ENCODE measurements at places on chromosomes 7 and 10.
A peak's percentile ranks its signal among the peaks of the same experiment; 100 is the strongest.

GRCh38 chr10:130751106-130751840 is 560.2 kb downstream of the TCERG1L start:
- H3K27me3 ChIP-seq = no peaks in the 10 kb centered on the region
- H3K27ac ChIP-seq = no peak overlapping the region
- H3K4me1 ChIP-seq = no peaks in the 10 kb centered on the region

DNA sequence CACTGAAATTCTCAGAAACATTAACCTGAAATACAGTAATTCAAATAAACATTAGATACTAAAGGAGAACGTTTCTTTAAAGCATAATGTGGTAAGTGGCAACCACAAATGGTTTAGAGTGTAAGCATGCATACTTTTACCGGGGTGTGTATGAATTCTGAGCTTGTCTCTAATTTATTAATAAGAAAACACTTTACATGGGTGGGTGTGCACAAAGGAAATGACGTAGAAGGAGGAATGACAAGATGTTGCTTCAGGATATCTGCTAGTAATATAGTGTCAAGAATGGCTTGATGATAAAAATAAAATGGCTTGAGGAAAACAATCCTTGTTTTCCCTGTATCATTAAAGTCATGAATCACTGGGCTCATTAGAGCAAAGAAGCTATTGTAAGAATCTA is 92.5 kb downstream of the ARL4A start:
- no peak for DNase-seq
- H3K4me3 ChIP-seq = no peak overlapping the region
- no peaks in the 10 kb centered on the region for H3K36me3 ChIP-seq
- H3K27me3 ChIP-seq = peaks cover 8% of the 10 kb centered on the region

- no peaks in the 10 kb centered on the region for H3K36me3 ChIP-seq
- H3K27ac ChIP-seq = no peak overlapping the region
- H3K4me3 ChIP-seq = no peak overlapping the region
- H3K4me1 ChIP-seq = no peaks in the 10 kb centered on the region
- no peak for DNase-seq
Measured at GRCh38 chr7:108611268-108611667, 41.6 kb downstream of the DNAJB9 start.

DNA sequence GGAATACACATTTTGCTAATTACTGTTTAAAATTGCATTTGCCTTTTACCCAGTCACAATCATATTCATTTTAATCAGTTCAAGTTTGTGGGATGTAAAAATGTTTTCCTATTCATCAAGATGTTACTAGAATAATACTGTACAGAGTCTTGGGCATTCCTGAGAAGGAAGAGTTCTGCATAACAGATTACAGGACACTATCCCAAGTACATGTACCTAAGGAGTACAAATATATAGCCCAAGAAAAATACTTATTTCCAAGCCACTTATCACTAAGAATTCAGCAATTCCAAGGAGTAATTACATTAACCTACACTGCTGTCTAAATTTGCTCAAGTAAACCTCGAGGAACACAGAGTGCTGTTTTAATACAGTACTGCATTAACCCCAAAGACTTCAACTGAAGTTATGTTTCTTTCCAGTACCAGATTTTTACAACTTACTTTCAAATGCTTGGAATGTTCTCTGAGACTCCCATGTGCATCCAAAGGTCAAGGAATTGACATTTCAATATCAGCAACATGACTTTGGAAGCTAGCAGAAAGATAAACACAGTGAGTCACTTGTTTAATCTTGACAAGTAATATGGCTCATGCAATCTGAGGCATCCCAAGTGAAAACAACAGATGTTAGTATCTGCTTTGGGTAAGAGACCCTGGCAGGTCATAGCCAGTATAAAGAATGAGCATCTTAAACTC is 125.4 kb upstream of the BET1 start:
- H3K27me3 ChIP-seq = peaks cover 9% of the 10 kb centered on the region
- H3K27ac ChIP-seq = no peak overlapping the region
- H3K4me1 ChIP-seq = no peaks in the 10 kb centered on the region

DNA sequence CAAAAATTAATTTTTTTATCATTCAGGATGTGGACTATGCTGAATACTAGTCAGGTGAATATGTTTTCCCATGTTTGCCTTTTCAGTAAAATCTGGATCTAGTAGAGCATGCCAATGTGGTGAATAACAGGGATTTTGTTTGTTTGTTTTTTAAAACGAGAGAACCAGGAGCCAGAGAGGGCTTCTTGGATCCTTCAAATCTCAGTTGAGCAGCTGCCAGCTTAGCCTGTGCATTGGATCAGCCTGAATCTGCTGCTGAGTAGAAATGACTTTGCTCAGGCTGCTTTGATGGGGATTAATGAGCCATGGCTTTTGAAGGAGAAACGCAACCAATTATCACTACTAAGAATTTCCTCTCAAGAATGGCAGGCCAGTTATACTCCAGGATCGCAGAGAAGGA is 493.8 kb downstream of the ARL4A start:
- H3K27ac ChIP-seq = no peak overlapping the region
- peaks cover 2% of the 10 kb centered on the region for H3K27me3 ChIP-seq
- no peaks in the 10 kb centered on the region for H3K4me1 ChIP-seq

- no peaks in the 10 kb centered on the region for H3K36me3 ChIP-seq
- no peak overlapping the region for H3K27ac ChIP-seq
- no peaks in the 10 kb centered on the region for H3K27me3 ChIP-seq
Measured at GRCh38 chr10:79004311-79004710, 64.5 kb upstream of the ZMIZ1 start.

- no peak overlapping the region for H3K4me3 ChIP-seq
- H3K27me3 ChIP-seq = no peaks in the 10 kb centered on the region
- H3K36me3 ChIP-seq = no peaks in the 10 kb centered on the region
- H3K4me1 ChIP-seq = no peaks in the 10 kb centered on the region
Measured at GRCh38 chr7:9507290-9507689, 1073.9 kb downstream of the NXPH1 start.

DNA sequence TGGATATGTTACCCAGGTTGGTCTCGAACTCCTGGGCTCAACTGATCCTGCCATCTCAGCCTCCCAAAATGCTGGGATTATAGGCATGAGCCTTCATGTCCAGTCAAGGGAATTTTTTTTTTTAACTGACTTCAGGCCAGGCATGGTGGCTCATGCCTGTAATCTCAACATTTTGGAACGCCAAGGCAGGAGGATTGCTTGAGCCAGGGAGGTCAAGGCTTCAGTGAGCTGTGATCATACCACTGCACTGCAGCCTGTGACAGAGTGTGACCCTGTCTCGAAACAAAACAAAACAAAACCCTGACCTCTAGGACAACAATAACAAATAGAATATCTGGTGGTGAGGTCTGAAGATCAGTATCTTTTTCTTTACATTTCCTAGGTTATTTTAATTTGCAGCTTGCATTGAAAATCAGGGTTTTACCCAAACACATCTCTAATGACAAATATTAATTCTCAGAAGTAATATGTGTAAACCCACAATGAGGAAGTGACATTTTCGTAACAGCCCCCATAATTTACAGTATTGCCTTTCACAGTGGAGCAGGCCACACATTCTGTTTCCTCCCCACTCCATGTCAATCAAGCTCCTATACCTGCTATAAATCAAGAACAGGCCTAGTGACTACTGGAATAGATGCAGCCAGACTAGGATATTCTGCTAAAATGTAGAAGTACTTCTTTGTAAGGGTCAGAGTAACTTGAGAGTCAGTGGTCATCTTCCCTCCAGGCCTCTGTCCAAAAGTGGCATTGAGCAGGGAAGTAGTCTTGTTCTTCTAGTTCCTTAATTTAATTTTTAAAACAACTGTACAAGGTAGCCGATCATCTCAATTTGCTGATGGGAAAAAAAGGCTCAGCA is 43.3 kb upstream of the ECHDC3 start:
- no peak overlapping the region for H3K4me3 ChIP-seq
- H3K36me3 ChIP-seq = no peaks in the 10 kb centered on the region
- DNase-seq = no peak
- H3K27me3 ChIP-seq = peaks cover 10% of the 10 kb centered on the region

- no peaks in the 10 kb centered on the region for H3K27me3 ChIP-seq
- peaks cover 41% of the 10 kb centered on the region for H3K4me1 ChIP-seq
- peak overlapping the region; percentile 92 for H3K27ac ChIP-seq
Measured at GRCh38 chr7:99375070-99375807, 709 bp downstream of the ARPC1B start.

DNA sequence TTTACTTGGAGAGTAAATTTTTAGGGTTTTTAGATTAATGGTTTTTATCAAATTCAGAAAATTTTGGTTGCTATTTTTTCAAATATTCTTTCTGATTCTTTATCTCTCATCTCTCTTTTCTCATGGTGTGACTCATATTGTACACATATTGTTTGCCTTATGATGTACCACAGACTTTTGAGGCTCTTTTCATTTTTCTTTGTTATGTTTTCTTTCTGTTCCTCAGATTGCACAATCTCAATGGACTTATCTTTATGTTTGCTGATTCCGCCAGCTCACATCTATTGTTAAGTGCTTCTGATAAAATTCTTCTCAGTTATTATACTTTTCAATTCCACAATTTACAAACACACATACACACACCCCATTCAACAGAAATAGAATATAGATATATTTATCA is 168.2 kb upstream of the IGFBP3 start:
- no peaks in the 10 kb centered on the region for H3K27me3 ChIP-seq
- H3K36me3 ChIP-seq = no peaks in the 10 kb centered on the region
- H3K4me1 ChIP-seq = no peaks in the 10 kb centered on the region
- DNase-seq = no peak
- H3K4me3 ChIP-seq = no peak overlapping the region

GRCh38 chr10:60495338-60496055 is 105.8 kb upstream of the ANK3 start:
- H3K36me3 ChIP-seq = no peaks in the 10 kb centered on the region
- H3K4me1 ChIP-seq = peaks cover 26% of the 10 kb centered on the region
- no peaks in the 10 kb centered on the region for H3K27me3 ChIP-seq
- H3K27ac ChIP-seq = no peak overlapping the region
- no peak for DNase-seq

DNA sequence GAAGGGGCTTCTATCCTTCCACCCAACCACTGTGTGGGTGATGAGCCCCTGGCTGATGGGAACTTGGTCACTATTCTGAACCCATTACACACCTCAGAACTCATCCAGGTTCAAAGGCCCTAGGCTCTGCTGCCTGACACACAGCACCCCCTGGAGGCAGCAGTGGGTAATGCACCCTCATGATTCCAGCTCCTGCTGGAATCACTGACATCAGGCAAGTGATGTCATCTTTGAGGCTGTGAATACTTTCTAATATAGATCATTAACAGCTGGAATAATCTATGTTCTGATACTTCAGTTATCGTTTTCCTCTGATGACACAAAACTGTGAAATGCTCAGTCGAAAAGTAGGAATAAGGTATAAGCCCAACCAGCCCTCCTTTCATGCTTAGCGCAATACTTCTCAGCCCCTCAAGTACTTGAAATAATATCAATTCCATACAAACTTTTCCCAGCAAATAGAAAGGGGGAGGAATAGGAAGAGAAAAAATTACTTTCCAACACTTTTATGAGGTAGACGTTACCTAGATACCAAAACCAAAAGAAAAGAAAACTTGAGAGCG is 7.5 kb upstream of the RBP3 start:
- no peak overlapping the region for H3K27ac ChIP-seq
- peaks cover 23% of the 10 kb centered on the region for H3K27me3 ChIP-seq
- H3K4me1 ChIP-seq = no peaks in the 10 kb centered on the region

- H3K27ac ChIP-seq = no peak overlapping the region
- no peaks in the 10 kb centered on the region for H3K4me1 ChIP-seq
- H3K27me3 ChIP-seq = peaks cover 25% of the 10 kb centered on the region
- H3K4me3 ChIP-seq = no peak overlapping the region
- no peak for DNase-seq
Measured at GRCh38 chr7:26420422-26421019, 128.9 kb downstream of the SNX10 start.

- no peaks in the 10 kb centered on the region for H3K36me3 ChIP-seq
- no peak overlapping the region for H3K4me3 ChIP-seq
- no peak for DNase-seq
- H3K4me1 ChIP-seq = no peaks in the 10 kb centered on the region
- H3K27ac ChIP-seq = no peak overlapping the region
- no peaks in the 10 kb centered on the region for H3K27me3 ChIP-seq
Measured at GRCh38 chr7:42091461-42092291, 145.3 kb downstream of the GLI3 start.

- no peaks in the 10 kb centered on the region for H3K36me3 ChIP-seq
- H3K27ac ChIP-seq = no peak overlapping the region
- H3K4me1 ChIP-seq = no peaks in the 10 kb centered on the region
Measured at GRCh38 chr7:74404741-74405140, 49.0 kb upstream of the GTF2IRD1 start.

GRCh38 chr10:43355749-43356371 is 15.6 kb upstream of the FXYD4 start:
- peaks cover 20% of the 10 kb centered on the region for H3K4me1 ChIP-seq
- H3K27ac ChIP-seq = peak overlapping the region; percentile 37
- no peak overlapping the region for H3K4me3 ChIP-seq
- no peaks in the 10 kb centered on the region for H3K36me3 ChIP-seq

DNA sequence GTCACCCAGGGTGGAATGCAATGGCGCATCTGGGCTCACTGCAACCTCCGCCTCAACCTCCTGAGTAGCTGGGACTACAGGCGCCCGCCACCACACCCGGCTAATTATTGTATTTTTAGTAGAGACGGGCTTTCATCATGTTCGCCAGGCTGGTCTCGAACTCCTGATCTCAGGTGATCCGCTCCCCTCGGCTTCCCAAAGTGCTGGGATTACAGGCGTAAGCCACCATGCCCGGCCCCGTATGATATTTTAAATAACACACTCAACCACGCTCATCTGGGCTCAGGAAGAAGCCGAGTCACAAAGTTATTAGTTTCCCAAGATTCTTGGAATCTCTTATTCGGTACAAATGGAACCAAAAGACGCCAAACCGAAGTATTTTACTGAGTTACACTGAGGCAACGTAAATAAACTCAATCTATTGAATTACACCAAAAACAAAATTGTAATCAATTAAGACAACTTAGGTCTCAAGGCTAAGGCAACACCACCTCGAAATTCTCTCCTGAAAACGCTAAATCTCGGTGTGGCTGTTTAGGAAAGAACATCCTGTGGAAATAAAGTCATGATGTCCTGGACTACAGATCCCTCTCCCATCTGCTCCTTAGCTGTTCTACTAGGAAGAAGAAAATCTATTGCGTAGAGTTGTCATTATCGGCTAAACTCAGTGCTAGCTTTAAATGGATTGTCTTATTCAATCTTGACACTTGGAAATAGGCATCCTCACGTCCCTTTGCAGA is 910 bp downstream of the ARHGAP19 start:
- H3K4me1 ChIP-seq = peaks cover 19% of the 10 kb centered on the region
- no peak for DNase-seq

DNA sequence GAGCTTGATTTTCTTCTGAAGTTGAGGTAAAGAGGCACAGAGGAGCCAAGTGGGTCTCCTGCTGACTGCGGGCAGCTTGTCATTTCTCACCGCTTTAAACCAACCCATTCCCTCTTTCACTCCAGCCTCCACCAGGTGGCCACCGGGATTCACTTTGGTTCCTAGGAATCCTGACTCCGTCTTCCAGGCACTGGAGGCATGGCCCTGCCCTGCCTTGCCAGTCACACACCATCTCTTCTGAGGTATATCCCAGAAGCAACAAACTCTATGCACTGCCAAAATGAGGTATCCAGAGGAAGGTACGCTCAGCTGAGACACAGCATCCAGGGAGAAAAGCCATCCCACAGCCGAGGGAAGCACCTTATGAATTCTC is 280.8 kb downstream of the TNS3 start:
- H3K4me1 ChIP-seq = no peaks in the 10 kb centered on the region
- H3K27ac ChIP-seq = no peak overlapping the region
- H3K27me3 ChIP-seq = no peaks in the 10 kb centered on the region
- H3K4me3 ChIP-seq = no peak overlapping the region
- no peak for DNase-seq

Data from activated T-cell treated with anti-CD3 and anti-CD28 coated beads, Interleukin-2, amount 50 U/mL, for 24 hours (primary cell).